ENCODE measurements at places on chromosomes 6 and 20. TPM values are rescaled to one million over a fixed set of nuclear protein-coding genes. Genes with fewer than 3 reads are reported as not detected.

GRCh38 chr6:155791186-155791585, 335.5 kb upstream of the NOX3 start:
- DNase-seq, result no peak

OR2H2 gene
- 0.10 TPM for polyA plus RNA-seq

HSPA1L gene
- polyA plus RNA-seq, result 3.4 TPM

HMGCLL1 gene
- 10.6 TPM for polyA plus RNA-seq

GRCh38 chr6:74720923-74721322, 484.9 kb downstream of the COL12A1 start:
- no peak for DNase-seq

- no peak for DNase-seq
These were observed 54.9 kb downstream of the CDH22 start for GRCh38 chr20:46253391-46253790.

- DNase-seq, result no peak
These were observed 24.7 kb upstream of the MROH8 start for GRCh38 chr20:37204056-37204455.

DNA sequence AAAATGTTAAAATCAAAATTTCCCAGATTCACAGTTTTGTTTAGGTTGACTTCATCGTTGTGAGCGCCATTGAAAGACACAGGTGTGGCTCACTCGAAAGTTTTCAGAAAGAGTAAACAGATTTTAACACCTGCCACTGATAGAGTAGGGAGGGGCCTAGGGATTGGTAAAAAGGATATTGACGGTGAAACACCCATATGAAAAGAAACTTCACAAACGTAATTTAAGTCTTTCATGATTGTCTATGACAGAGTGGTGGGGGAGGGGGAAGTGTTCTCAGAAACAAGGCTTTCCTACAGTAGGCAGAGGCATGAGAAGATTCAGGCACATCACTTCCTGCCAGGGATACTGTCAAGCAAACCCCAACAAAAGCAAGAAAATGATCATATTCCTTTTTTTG, 101.4 kb downstream of the PERP start:
- DNase-seq, result no peak

- no peak for DNase-seq
These were observed 66.8 kb upstream of the EXOC2 start for GRCh38 chr6:759729-760128.

DNA sequence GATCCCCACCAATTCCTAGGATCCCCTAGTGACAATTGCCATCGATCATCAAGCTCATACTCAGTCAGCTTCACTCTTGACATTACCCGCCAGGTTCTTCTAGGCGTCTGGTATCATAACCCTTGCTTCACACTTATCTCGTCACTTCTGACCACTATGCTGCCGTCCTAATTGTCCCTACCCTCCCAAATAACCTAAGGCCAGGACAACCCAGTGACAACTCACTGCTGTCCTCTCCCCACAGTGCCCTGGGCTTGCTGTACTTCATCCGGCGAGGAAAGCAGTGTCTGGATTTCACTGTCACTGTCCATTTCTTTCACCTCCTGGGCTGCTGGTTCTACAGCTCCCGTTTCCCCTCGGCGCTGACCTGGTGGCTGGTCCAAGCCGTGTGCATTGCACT, 3.7 kb downstream of the SYS1 start:
- DNase-seq, result no peak

SLC17A5 gene
- polyA plus RNA-seq, result 10.2 TPM

DNA sequence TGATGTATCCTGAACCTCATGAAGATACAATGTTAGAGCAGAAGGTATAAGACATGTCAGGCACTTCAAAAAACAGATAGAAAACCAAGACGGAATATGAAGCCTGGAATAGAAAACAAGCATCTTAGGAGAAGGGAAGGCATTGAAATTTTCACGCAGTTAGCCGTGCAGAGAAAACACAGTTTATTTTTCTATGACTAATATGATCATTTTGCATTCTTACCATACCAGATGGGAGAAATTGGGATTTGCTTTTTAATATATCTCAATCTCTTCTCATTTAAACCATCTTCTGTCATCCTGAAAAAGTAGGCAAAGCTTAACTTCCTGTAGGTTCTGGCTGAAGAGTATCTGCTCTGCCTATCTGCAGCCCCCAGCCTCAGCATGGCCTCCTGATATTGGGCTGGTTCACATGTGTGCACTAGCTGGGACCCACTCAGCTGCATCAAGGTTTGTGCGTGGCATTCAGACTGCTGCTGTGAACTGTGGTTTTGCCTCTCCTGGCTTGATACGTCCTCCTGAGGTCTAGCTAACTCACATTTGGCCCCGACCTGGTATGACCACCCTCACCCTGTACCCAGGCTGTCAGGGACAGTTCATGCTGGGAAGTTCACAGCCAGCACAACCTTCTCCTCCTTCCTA, 392.5 kb upstream of the SASH1 start:
- no peak for DNase-seq

DNA sequence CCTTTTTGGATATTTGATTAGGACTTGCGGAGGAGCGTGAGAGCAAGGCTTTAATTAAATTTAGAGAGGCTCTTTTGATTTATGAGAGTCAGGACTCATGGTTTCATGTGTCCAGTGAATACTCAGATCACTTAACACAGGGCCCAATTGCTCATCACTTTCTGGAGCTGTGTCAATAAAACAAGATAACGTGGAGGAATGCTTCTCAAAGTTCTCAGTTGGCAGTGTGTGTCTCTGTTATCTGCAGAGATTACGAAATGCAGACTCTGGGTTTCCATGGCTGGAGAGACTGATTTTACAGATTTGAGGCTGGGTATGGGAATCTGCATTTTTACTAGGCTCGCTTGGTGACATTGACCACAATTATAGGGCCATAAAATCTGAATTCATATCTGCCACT, 335.8 kb upstream of the FLRT3 start:
- DNase-seq, result no peak

RREB1 gene
- polyA plus RNA-seq, result 24.1 TPM

GRCh38 chr20:58130156-58130555, 98.3 kb downstream of the ANKRD60 start:
- no peak for DNase-seq
